ENCODE measurements at places on chromosomes 16 and 17.
A peak's percentile ranks its signal among the peaks of the same experiment; 100 is the strongest.

- DNase-seq, result no peak
Observed at GRCh38 chr17:32279891-32280716, 14.5 kb downstream of the RHBDL3 start.

- no peak for DNase-seq
Observed at GRCh38 chr16:51939378-51939871, 607.5 kb downstream of the TOX3 start.

GRCh38 chr16:81198635-81199034, 39.9 kb upstream of the BCO1 start:
- DNase-seq, result no peak

- no peak for DNase-seq
Observed at GRCh38 chr17:71966459-71967313, 154.1 kb upstream of the SOX9 start.

DNA sequence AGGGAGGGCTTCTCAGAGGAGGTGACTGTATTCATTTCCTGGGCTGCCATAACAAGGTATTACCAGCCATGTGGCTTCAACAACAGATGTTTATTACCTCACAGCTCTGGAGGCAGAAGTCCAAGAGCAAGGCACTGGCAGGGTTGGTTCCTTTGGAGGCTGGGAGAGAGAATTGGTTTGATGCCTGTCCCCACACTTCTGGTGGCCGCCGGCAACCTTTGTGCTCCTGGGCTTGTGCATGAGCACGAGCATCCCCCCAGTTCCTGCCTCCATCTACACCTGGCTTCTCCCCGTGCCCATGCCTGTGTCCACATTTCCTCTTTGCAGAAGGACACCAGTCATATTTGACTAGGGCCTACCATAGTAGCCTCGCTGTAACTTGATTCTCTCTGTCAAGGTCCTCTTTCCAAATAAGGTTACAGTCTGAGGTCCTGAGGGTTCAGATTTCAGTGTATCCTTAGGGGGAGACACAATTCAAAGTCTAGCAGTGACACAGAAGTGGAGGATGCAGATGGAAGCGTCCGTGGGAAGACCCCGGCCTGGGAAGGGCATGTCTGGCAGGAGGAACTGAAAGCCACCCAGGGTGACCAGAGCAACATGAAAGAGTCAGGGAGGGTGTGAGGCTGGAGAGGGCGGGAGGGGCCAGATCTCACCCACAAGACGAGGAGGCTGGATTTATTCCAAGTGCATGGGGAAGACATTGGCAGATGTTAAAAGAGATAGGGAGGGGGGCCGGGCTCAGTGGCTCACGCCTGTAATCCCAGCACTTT, 188.2 kb upstream of the HSBP1 start:
- no peak for DNase-seq

GRCh38 chr17:65751263-65751662, 189.8 kb upstream of the AXIN2 start:
- DNase-seq, result no peak

GRCh38 chr17:4555873-4556759, 932 bp upstream of the MYBBP1A start:
- no peak for DNase-seq

GRCh38 chr17:45404870-45405249, 27.8 kb downstream of the ARHGAP27 start:
- no peak for DNase-seq

GRCh38 chr16:53781023-53781605, 77.2 kb downstream of the FTO start:
- no peak for DNase-seq

DNA sequence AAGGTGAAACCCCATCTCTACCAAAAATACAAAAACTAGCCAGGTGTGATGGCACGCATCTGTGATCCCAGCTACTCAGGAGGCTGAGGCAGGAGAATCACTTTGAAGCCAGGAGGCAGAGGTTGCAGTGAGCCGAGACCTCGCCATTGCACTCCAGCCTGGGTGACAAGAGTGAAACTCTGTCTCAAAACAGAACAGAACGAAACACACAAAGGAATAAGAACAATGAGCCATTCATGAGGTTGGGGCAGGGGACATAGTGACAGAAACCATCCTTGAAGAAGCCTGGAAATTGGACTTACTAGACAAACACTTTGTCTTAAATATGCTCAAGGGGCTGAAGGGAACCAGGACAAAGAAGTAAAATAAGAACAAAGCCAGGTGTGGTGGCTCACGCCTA, 39.4 kb downstream of the WDR45B start:
- no peak for DNase-seq

- peak; percentile 60 for DNase-seq
Observed at GRCh38 chr17:80871341-80871740, 120.3 kb upstream of the CHMP6 start.

DNA sequence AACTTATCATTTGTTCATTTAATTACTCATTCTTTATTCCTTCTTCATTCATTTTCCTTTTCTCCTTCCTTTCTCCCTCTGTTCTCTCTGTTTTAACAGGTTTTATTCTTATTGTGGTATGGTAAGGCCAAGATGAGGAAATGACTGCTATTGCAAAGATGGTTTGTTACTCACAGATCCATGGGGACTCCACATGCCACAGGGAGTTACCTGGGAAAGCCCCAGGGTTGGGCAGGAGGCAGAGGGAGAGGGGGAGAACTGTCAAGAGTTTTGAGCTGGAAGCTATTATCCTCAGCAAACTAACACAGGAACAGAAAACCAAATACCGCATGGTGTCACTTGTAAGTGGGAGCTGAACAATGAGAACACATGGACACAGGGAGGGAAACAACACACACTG, 453.3 kb downstream of the WWOX start:
- DNase-seq, result no peak

GRCh38 chr16:3106205-3106928, 6.0 kb upstream of the ZNF205 start:
- peak; percentile 94 for DNase-seq

DNA sequence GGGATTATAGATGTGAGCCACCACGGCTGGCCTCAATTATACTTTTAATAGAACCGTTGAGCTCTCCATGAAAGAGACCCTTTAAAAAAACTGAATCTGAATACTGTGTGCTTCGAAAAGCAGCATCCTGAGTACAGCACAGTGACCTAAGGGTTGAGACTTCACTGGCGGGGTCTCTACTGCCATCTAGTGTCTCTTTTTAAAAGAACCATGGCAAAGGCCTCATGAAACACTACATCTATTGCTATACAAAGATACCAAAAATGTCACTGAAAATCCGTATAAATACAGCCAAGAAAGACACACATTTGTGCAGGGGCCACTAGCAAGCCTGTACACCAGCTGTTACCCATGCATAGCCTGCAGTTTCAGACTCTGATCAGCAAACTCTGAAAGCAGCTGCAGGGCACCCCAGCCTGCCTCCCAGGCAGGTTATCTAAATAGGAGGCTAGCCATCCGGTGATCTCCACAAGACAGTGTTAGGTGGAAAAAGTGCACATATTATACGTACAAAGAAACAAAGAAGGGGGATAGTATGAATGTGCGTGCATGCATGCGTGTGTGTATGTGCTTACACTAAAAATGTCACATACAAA, 35.3 kb downstream of the NPLOC4 start:
- peak; percentile 69 for DNase-seq
